ENCODE measurements at places on chromosomes 6 and 20.

- DNase-seq, result no peak
Measured at GRCh38 chr20:46900086-46900485, 5.4 kb downstream of the EYA2 start.

DNA sequence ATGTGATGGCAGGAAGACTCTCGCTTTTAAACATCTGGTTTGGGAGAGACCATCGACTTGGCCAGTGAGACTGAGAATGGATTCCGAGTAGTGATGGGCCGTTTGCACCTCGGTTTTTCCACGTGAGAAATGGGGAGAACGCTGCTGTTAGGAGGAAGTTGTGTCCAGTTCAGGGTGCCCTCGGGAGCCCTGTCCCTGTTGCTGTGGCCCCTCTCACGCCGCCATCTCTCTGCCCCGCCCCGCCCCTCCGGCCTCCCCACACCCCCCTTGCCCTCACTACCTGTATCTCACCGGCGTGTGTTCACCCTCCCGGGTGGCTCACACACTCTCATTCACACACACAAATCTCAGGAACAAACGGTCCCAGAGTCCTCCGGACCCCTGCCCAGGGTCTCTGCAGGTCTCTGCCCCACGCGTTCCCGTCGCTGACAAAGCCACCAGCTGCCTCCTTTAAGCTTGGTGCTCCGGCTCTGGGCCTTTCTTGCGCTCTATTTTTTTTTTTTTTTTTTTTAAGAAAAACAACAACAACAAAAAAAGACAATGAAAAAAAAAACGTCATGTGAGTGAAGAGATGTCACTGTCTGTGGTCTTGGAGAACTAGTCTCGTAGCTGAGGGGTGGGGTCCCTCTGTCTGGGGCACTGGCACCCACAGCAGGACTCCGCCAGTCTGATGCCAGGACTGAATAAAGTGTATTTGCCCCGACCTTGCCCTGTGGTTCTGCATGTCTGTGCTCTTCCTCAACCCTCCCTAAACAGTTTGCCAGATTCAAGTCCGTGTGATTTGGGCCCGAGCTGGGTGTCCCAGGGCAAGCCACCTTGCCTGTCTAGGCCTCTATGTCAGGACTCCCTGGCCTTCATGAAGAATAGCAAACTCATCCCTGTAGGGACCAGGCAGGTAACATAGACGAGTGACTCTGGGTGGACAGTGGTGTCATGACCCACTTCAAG, 2.9 kb downstream of the SOX12 start:
- DNase-seq, result no peak

DNA sequence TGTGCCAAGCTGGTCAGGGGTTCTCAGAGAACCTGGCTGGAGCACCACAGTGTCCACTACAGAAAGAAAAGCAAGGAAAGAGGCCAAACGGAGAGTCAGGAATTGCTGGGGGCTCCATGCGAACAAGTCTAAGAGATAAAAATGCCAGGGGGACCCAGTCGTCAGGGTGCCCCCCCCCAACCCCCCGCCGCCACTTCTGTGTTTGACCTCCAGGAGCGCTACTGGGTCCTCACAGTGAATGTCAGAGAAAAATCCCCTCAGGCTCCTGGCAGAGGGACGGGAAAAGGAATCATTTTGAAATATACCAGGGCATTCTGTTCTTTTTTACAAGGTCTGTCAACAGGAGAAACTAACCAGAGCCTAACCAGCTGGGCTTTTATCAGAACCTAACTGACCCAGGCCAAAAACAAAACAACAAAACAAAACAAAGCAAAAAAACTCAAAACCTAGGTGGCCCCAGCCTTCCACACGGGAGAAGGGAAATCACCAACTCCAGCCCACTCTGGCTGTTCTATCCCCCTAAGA, 17.9 kb upstream of the NELFCD start:
- DNase-seq, result no peak

DNA sequence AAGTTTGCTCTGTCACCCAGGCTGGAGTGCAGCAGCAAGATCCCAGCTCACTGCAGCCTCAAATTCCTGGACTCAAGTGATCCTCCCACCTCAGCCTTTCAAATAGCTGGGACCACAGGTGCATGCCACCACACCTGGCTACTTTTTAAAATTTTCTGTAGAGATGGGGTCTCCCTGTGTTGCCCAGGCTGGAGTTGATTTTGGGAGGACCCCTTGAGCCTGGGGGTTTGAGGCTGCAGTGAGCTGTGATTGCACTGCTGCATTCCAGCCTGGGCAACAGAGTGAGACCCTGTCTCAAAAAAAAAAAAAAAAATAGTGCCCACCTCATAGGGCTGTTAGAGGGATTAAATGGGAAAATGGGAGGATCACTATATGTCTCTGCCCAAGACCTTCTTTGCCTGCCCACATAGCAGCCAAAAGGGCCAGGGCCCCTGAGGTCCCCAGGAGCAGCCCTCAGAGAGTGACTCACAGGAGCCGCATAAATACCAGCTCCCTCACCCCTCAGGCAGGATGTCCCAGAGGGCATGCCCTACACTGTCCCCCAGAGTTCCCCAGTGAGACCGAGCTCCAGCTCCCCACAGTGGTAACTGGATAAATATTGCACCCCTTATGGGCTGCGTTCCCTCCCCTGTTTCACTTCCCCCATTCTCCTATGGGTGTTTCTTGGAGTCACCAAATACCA, 11.7 kb upstream of the MDGA1 start:
- DNase-seq, result no peak

DNA sequence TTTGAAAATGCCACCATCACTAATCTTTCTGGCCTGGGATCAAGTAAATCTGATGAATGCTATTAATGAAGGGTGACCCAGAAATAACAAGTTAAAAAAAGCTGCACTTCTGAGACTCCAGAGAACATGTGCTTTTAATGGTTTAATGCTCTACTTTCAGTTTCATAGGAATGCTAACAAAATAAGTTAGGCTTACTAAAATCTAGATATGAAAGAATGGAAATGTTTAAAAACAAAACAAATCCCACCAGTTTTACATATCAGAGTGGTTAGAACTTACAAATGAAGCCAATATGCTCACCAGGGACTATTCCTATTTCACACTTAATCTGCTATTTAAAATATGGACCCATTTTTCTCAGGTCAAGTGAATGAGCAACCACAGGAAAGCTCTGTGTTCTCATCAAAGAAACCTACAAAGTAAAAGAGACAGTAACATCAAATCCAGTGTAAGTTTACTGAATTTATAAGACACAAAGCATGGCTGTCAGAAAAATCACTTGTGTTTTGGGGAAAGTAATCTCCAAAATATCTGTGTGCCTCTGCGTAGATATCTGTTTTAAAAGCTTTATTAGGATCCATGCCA, 40.3 kb downstream of the FYN start:
- DNase-seq, result no peak

GRCh38 chr6:3754776-3755175, 3.3 kb upstream of the PXDC1 start:
- DNase-seq, result no peak

DNA sequence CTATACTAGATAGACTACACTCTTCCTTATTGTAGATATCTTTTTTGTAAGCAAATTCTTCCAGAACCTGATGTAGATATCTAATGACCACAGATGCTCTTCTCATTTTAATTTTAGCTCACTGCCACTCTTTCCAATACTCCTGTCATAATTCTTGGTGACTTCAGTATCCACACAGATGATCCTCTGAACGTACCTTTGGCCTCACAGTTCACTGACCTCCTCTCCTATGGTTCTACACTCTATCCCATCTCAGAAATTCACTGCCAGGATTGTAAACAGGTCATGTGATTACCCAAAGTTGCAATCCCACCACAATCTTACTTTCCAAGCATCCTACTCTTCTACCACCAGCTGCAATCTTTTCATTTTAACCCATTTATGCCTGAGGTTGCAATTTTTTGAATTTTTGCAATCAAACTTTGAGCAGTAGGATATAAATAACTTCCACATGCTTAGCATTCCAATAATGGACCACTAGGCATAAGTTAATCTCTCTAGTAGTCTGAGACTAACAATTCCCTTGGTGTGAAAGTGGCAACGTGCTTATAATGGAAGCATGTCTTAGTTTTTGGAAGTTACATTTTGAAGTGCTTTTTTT, 31.2 kb downstream of the ESF1 start:
- DNase-seq, result peak; percentile 14

DNA sequence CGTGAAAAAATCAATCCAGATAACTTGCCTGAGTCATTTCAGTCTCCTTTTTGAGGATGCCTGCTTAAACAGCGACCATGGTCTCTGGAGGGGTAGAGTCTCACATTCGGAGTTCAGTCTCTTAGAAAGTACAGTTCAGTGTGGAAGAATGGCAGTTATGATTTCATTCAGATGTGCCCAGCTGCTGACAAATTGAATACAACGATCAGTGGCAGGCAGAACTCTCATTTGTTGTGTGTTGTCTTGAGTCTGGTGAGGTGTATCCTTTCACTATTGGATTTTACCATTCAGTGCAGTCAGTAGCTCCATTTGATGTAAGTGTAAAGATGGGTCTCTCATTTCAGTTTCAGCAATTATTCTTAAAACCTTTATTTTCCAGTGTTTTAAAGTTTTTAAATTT, 639 bp upstream of the TULP4 start:
- DNase-seq, result no peak

DNA sequence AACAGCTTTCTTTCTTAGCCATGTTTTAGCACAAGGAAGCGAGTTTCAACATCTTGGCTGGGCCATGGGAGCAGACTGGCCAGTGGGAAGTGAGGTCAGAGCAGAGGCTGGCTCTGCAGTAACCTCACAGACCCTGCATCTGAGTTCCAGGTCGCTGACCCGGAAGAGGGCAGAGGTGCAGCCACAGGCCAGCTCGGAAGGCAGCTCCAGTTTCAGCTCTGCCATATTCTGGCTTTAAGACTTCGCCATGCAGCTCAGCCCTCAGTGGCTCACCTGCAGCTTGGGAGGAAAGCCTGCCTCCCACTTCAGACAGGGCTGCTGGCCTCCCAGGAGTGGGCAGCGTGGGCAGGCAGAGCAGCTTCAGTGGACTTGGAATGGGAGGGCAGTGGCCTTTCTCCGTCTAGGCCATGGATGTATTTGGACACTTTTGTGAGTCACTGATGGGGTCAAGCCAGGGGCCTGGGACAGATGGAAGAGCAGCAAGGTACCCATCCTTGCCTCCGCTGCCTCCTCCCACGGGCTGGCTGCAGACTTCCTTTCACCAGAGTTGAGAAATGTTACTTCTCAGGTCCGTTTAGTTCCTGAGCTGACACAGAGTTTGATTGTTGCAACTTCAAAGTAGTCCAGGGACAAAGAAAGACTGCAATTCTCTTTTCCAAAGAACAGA, 18.5 kb downstream of the CST8 start:
- DNase-seq, result no peak

GRCh38 chr6:72002415-72002814, 116.1 kb downstream of the RIMS1 start:
- no peak for DNase-seq

DNA sequence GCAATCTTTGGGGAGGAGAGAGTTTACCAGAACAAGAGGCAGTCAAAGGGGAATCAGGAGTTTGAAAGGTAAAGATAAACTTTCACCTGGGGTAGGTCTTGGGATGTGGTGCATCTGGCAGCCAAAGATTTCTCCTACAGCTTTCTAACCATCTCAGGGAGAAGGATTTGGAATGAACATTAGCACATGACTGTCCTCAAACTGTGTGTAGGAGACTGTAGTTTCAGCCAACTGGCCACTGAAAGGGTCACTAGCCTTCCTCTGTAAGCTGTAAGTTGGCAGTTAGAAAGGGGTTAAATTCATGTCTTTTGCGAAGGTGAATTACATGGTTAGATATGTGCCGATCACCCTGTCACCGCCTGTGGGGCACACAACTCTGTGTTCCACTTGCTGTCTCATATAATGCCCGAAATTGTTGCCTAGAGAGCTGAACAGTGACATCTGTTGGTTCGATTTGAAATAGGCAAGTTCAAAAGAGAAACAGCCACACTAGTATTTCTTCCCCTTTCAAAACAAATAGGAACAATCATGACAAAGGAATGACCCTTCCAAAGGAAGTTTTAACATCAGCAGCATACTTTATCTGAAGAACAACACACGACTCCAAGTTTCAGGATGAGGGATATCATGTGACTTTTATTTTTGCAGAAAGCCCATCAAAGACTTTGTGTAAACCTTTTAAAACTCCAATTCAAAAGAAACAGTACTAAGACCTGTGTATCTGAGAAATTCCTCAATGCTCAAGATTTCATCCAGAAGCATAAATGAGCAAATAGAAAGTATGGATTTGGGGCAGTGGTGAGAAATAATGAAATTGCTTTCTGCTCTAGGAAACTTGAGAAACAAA, 1.1 kb upstream of the OPN5 start:
- peak; percentile 62 for DNase-seq

GRCh38 chr20:61436283-61436666, 184.2 kb downstream of the CDH4 start:
- DNase-seq, result no peak

DNA sequence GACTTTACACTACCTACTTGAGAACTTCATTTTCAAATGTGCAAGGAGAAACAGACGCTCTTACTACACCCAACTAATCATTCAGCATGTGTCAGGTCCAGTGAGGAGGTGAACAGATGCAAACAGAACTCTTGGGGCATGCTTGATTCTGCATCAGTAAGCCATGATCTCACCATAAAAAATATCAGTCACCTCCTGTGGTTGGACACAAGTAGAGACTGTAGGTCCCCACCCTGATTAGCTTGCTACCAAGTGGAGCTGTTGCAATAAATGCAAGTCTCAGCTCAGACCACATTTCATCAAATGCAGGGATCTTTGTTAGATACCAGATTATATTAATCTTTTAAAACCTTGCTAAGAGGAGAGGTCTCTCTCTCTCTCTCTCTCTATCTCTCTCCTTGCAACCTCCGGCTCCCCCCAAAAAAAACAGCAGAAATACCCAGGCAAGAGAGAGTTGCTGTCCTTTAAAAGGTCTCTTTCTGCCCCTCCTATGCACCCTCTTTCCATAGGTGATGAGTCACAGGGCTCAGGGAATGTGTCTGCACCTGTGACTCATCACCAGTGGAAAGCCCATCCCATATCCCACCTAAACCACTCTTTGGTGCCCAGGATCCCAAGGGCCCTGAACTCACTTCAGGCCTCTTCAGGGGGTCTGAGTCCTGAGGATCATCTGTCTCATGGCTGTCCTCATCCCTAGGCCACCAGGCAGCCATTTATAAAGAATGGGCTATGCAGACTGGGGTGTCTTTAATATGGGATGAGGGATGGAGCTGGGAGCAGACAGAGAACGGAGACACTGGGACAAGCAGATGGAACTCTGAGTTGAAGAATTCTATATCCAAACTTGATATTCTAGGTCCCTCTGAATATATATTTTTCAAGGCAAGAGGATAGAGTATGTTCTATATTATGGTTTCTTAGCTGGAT, 154.5 kb downstream of the QRSL1 start:
- DNase-seq, result no peak

DNA sequence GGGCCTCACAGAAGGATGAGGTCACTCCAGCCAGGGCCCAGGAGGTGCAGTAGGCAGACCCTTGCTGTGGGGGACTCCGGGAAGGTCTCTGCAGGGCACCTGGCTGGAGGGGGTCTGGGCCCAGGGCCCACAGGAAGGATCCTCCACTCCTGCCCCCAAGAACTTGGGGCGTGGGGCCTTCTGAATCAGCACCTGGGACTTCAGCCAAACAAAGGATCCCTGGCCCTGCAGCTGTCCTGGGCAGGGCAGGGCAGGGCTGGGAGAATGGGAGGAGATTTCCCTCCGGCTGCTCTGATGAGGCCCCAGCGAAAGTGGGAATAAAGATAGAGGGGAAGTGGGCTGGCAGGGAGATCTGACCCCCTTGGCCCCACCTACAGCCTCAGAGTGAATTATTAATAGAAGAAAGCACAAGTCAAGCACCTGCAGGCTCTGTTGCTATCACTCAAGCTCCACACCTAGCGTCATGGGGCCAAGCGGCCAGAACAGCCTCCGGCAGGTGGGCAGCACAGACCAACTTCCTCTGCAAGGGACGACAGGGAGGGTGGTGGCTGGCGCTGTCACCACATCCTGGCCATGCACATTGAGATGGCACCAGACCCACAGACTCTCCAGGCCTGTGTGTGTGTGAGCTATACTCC, 61.6 kb upstream of the MRPS10 start:
- DNase-seq, result peak; percentile 94
